Activated CD4-positive, alpha-beta T cell treated with anti-CD3 and anti-CD28 coated beads for 48 hours (primary cell): ENCODE measurements at places on chromosomes 1 and 21.

DNA sequence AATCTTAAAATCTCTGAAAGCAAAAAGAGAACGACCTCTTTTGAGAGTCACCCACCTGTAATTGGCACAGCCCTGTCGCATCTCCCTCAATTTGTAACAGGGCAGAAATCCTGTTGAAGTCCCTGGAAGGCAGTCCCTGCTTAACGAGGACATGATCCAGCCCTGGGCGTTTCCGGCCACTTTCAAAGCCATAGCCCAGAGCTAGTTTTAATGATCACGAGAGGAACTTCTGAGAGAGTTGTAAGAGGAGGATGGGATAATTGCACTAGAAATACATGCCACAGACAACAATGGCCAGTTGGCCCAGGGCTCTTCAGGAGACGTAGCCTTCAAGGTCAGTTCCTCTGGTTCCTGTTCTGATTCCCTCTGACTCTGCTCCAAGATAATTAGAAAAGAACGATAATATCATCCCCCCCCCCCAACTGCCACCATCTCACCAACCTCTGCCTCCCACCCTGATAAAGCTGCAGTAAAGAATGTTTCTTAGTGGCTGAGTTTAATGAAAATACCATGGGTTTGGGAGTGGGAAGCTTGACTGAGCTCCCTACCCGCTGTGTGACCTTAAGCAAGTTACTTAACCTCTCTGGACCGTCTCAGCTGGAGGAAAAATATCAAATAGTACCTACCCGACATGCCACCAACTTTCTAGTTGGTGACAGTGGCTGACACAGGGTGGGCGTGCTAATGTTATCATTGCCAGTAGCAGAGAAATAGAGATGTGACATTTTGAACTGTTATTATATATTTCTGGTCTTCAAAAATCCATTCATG lies 140.0 kb downstream of the OMA1 start:
- DNase-seq: no peak

GRCh38 chr1:37237948-37238347 lies 203.6 kb upstream of the GRIK3 start:
- DNase-seq: no peak

GRCh38 chr1:230509281-230509977 lies 83.3 kb upstream of the PGBD5 start:
- no peak for DNase-seq

GRCh38 chr1:220521778-220522177 lies 6.2 kb upstream of the MARK1 start:
- DNase-seq: no peak

- DNase-seq: no peak
These were observed 764.6 kb downstream of the LTN1 start for GRCh38 chr21:28227881-28228635.

GRCh38 chr1:225771661-225772322 lies 5.8 kb upstream of the SRP9 start:
- no peak for DNase-seq

DNA sequence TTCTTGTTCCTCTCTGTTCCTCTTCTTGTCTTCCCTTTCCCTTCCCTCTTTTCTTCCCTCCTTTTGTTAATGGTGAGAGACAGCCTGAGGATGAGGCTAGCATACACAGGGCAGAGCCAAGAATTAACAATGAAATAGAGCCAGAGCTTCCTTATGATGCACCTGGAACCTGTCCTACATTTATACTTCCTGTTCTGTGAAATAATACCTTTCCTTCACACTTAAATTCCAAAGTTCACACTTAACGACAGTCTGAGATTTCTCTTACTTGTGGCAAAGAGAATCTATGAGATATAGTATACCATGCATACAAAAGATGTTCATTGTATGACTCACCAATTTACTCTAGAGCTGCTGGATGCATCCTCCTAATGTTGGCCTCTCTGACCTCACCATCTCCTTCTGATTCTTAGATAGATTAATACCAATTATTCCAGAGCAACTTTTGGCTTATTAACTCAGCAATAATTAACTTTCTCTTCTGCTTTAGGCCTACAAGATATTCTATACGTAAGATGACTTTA lies 30.8 kb upstream of the TSNAX start:
- DNase-seq: no peak

- peak; percentile 73 for DNase-seq
These were observed 23.6 kb downstream of the ATP2B4 start for GRCh38 chr1:203649999-203650836.

DNA sequence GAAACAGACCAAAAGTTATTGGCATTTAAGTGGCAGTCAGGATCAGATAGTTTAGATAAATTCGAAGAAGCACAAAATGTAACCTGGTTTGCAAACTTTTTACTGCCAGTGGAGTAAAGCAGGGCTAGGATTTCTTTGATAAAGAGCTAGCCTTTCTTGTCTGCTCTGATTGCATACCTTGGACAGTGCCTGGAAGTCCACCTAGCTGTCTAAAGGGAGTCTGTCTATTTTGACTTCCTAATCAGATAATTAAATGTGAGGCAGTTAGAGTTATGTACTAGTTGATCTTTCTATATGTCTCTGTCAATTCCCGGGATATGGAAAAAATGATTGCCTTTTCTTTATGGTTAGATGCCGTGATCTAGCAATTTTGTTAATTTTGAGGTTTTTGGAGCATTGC lies 4.1 kb downstream of the GPSM2 start:
- DNase-seq: no peak

DNA sequence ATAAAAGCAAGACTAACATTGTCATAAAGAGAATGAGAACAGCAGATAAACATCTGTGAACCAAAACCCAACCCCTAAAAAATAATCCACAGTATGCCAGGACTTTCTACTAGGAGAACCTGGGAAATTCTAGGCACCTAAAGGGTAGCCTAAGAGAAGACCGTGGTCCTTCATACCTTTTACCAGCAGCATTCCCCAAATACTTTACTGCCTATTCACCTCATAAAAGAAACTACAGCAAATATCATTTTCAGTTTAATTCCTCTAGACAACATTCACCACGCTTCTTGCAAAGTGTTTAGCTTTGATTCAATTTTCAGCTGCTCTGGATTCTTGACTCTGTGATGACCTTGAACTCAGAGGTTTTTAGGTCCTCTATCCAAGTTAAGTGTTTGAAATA lies 1180.7 kb upstream of the B3GALT2 start:
- no peak for DNase-seq

DNA sequence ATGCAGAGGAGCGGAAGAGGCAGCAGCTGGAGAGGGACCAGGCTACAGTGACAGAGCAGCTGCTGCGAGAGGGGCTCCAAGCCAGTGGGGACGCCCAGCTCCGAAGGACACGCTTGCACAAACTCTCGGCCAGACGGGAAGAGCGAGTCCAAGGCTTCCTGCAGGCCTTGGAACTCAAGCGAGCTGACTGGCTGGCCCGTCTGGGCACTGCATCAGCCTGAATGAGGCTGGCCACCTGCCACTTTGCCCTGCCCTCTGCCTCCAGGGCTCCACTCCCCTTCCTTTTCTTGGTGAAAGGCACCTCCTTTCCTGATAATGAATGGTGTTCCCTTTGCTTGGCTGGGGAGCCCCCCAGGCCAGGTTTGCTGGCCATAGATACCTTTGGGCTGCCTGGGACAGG lies 3.3 kb upstream of the HMGN2 start:
- no peak for DNase-seq

DNA sequence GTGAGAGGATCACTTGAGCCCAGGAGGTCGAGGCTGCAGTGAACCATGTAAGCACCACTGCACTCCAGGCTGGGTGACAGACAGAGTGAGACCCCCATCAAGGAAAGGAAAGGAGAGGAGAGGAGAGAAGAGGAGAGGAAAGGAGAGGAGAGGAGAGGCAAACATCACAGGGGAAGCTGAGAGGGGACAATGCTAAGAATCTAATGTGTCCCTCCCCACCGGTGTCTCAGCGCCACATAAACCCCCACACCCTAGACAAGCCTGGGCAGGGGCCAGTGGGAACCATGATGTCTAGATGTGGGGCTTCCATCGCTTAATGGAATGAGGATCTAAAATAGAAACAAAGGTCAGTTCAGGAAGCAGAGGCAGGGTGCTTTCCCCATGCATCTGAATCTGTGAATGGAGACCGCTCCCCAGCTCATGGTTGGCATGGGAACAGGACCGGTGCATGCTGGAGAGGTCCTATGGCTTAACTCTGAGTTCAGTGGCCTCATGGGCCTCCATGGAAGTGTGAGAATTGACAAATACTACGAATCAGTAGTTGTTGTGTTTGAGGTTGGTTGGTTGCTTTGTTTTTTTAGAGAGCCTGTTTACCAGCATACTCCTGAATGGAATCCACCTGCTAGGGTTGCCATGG lies 16.3 kb upstream of the LAPTM5 start:
- DNase-seq: no peak

GRCh38 chr1:18950401-18951026 lies 6.0 kb downstream of the IFFO2 start:
- peak; percentile 43 for DNase-seq

- no peak for DNase-seq
These were observed 12.4 kb downstream of the LEPR start for GRCh38 chr1:65432918-65433317.

DNA sequence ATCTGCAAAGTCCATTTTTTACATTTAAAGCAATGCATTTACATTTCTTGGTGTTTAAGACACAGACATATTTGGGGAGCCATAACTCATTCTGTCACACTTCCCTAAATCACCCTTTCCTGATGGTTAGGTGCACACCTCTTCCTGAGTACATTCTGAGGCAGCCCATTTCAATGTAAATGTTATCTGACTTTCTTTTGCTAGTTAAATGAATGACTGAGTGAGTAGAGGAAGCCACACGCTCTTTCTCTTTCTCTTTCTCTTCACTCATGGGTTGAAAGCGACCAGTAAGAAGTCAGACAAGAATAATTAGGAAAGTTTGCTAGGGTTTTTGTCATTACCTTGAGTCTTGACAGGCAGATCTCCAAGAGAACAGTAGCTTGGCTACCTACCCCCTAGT lies 143.1 kb downstream of the S1PR1 start:
- DNase-seq: no peak

DNA sequence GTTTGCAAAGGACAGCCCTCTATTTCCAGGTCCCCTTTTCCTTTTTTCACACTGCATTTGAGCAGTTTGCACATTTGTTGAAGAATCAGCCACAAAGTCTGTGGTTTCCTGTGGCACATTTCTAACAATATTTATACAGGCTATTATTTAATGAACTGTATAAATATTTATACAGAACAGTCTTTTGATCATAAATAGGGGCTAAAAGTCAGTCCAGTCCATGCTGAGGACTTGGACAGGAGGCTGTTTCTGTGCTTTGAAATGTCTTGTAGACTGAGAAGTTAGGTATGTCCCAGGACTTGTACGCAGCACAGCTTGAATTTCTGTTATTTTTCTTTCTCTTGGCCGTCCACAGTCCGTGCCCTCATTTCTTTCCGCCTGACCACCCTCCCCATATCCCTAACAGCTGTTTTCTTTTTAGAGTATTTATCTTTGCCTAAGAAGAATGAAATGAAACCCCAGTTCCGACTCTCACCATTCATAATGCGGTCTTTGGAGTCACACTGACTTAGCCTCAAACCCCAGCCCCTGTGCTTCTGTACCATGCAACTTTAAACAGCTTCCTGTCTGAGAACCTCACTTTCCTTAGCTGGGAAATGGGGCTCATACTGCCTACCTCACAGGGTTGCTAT lies 19.7 kb downstream of the FGGY start:
- DNase-seq: no peak

GRCh38 chr1:197247465-197247864 lies 20.6 kb upstream of the CRB1 start:
- no peak for DNase-seq
